NCI-H510A (cell line): ENCODE measurements at places on chromosomes 11 and 22.

GRCh38 chr11:86941871-86942599, 13.2 kb downstream of the FZD4 start:
- no peak for DNase-seq

GRCh38 chr22:26798462-26799065, 141.2 kb downstream of the MIAT start:
- no peak for DNase-seq

- DNase-seq: peak; percentile 89
Measured at GRCh38 chr11:61586792-61587430, 6.0 kb upstream of the SYT7 start.

DNA sequence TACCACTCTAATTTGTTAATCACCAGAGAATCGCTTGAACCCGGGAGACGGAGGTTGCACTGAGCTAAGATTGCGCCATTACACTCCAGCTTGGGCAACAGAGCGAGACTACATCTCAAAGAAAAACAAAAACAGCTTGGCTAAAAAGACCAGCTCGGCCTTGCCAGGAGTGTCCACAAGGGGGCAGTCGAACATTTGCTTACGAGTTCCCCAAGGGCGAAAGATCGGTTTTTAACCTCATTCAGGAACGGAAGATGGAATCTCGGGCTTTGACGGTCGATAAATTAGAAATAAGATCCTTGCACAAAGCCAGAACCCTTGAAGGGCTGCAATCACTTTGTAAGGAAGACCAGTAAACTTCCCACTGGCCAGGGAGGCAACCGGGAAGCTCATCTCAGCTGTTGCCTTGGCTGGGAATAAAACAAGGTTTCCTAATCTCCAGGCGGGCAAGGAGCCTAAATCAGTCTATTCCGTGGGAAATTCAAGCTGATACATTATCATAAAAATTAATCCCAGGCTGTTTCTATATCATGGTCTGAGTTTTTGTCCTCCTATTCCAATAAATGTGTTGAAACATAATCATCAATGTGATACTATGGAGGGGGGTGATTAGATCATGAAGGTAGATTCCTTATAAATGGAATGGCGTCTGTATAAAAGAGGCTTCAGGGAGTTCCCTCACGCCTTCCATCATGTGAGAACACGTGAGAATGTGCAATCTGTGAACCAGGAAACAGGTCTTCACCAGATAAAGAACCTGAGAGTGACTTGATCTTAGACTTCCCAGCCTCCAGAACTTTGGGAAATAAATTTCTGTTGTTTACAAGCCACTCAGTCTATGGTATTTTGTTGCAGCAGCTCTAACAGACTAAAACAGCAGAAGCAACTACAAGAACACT, 14.9 kb upstream of the SLC29A2 start:
- peak; percentile 30 for DNase-seq

- DNase-seq: no peak
Measured at GRCh38 chr22:49825944-49826602, 1.6 kb downstream of the BRD1 start.

DNA sequence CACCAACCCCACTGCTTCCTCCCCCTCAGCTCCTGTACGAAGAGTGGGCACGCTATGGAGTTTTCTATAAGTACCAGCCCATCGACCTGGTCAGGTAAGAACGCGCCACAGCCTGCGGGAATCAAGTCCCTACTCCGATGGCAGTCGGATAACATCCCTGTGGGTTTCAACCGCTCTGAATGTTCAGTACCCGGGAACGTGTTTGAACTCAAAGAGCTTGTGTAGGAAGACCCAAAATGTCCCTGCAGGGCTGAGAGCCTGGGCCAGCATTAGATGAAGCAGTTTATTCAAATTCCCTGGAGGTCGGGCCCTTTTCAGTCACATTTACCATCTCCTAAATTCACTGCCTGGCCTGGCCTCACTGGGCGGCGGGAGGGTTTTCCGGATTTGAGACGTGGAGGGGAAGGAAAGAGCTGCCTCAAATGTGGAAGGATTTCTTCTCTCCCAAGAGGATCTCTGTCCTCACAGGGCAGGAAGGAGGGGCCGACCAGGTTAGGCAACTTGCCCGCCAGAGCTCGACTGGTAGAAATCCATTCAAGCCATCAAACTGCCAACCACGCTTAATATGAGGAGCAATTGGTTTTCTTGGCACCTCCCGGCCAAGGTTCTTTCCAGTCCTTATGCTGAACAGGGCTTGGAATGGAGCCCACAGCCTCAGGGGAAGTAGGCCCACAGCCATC, 46.3 kb downstream of the ANO1 start:
- DNase-seq: no peak

DNA sequence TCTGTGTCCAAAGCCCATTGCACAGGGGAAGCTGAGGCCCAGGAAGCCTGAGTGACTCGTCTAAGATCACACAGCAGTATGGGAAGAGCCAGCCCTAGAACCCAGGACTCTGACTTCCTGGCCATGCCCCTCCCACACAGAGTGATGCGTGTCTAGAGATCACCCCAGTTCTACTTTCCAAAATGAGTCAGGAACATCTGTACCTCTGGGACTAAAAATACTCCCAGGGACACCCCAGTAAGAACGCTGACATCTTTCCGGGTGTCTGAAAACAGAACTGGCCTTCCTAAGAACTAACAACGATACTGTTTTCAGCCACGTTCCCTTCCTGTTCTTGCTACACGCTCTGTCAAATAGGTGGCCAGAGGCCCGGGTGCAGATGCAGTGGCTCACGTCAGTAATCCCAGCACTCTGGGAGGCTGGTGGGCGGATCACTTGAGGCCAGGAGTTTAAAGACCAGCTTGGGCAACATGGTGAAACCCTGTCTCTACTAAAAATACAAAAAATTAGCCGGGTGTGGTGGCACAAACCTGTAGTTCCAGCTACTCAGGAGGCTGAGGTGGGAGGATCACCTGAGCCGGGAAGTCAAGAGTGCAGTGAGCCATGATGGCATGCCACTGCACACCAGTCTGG, 21.7 kb upstream of the PDGFB start:
- no peak for DNase-seq
